ENCODE measurements at places on chromosomes 4 and X. TPM values are rescaled to one million over a fixed set of nuclear protein-coding genes. Genes with fewer than 3 reads are reported as not detected.

DNA sequence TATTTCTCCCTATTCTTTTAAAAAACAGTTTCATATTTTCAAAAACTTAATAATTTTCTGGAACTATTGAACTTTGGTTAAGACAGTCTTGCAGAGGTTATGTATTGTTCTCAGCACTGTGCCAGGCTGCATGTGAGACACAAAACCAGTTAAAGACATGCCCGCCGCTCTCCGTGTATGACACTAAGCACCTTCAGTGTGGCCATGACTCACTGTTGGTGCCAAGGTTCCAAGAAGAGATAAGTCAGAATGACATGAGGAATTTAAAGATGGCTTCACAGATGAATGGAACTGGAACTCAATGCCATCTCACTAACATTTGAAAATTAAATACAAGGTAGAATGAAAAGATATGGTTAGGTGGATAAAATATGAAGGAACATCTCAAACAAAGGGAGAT lies 525.5 kb upstream of the ZFP42 start:
- no peak for DNase-seq

- DNase-seq: no peak
These were observed 8.6 kb upstream of the HS6ST2 start for GRCh38 chrX:132967049-132967448.

The CXCL6 gene
- total RNA-seq: 0.25 TPM

DNA sequence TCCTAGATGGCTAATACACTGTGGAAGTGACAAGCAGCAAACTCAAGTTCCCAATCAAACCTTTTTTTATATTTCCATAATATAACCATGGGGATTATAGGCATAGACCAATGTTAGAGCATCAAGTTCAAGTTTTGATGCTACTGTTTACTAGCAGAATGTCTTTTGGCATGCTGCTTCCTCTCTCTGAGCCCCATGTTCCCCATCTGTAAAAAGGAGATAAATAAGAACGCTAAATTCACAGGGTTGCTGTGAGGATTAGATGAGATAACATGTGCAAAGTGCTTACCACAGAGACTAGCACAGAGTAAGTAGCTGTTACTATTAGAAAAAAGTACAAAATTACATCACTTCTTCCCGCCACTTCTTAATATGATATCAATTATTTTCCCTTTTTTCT lies 18.0 kb downstream of the MBNL3 start:
- DNase-seq: no peak

DNA sequence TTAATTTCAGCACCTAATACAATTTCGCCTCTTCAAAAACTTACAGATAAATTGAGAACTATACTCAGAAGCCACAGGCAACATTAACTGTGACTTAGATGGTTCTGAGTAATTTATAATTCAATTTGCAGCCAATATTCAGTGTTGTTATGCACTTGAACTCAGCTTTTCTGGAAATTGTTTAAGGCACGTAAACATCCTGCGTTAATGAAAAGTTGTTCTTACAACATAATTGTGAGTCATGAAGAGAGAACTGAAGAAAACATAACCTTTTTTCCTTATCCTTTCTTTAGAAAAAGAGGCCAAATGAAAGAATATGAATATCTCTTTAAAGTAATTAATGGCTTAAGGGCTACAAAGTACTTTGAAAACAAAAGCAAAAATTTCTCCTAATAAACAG lies 16.6 kb upstream of the H2AZ1 start:
- no peak for DNase-seq

GRCh38 chr4:150232029-150232428 lies 153.8 kb downstream of the DCLK2 start:
- DNase-seq: peak; percentile 90

The TCP11X2 gene
- not detected for total RNA-seq

The SHOX gene
- total RNA-seq: not detected

DNA sequence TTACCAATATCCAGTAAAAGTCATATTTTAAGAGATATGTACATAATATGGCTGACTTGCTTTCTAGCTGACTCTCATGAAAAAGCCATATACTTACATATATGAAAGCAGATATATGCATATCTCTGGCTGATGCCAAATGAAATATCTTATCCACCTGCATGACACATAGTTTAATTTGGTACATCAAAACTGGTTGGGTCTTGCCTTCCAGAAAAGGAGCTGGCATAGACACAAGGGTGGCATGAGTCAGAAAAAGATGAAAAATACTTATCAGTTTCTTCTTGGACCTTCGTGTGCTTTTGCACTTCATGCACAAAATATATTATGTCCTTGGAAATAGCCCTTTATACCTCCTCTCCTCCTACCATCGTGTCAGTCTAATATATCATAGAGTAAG lies 32.1 kb downstream of the TIGD4 start:
- no peak for DNase-seq

The CLGN gene
- total RNA-seq: 1.00 TPM

The FAM120C gene
- 11.4 TPM for total RNA-seq

GRCh38 chr4:149830823-149831222 lies 15.2 kb upstream of the IQCM start:
- no peak for DNase-seq

The FGFR3 gene
- 1.2 TPM for total RNA-seq

The CSAG3 gene
- total RNA-seq: not detected

DNA sequence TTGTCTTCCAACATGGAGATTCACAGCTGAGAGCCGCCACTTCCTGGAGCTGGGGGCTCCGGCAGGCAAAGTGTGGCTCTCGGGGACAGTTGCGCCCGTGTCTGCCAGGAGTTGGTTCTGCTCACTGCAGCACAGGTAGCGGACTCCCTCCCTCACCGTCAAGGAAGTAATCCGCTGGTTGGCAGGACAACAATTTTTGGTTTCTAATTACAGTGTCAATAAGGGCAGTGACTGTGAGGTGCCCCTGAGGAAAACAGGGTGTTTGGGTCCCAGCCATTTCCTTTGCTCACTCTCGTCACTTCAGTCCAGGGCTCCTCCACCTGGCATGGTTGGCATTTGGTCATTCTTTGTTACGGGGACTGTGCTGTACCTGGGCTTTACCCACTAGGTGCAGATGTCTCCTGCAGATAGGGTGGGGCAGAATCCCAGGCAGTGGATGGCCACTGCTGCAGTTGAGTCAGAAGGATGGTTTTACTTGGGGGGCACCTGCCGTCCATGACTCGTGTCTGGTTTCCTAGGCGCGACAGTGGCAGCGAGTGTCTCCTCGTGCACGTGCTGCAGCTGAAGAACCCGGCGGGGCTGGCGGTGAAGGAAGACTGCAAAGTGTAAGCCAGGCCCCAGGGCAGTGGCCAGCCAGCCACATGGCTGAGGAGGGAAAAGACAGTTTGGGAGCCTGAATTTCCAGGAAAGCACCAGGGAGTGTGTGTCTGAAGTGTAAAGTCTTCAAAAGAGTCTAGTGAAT lies 32.1 kb upstream of the CLCN4 start:
- no peak for DNase-seq

GRCh38 chr4:148286012-148286411 lies 156.2 kb downstream of the NR3C2 start:
- no peak for DNase-seq

- peak; percentile 21 for DNase-seq
These were observed 280.2 kb upstream of the SLC7A11 start for GRCh38 chr4:138522366-138522765.

The FAM47E gene
- total RNA-seq: 0.11 TPM

DNA sequence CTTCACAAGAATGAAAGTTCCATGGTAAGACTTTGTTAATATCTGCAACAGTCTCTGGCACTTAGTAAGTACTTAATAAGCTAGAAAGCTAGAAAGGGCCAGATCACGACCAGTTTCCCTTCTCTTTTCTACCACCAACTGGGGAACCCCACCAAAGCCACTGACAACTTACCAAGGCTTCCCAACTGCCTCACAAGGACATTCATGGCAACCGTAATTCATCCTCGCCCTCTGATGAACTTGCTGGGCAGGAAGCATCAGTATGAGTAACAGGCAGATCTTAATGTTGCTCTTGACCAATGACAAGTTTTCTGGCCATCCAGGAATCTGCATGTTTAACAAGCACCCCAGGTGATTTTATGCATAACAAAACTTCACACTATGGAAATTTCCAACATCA lies 23.2 kb upstream of the ZCCHC13 start:
- no peak for DNase-seq

GRCh38 chr4:95508421-95508820 lies 40.4 kb downstream of the UNC5C start:
- peak; percentile 60 for DNase-seq

The MAGEA9B gene
- total RNA-seq: not detected

DNA sequence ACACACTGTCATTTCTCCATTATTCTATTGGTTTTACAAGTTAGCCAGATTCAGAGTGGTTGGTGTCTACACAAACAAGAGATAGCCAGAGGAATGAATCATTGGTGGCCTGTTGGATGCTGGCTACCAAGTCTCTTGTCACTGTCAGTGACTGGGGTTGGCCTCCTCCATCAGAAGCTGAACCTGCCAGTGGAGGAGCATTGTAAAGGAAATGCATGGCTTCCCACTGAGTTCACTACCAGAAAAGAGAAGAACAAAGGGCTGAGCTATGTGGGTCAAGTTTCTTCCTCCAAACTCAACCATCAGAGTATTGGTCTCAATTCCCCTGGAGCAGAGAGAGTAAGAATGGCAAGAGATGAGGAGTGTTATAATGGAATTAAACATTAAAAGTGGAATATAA lies 26.5 kb upstream of the ANKRD50 start:
- DNase-seq: no peak

The XAGE2 gene
- not detected for total RNA-seq

- peak; percentile 78 for DNase-seq
These were observed 43.5 kb downstream of the CLDN34 start for GRCh38 chrX:10010686-10011085.

- peak; percentile 39 for DNase-seq
These were observed 436.5 kb upstream of the FTHL17 start for GRCh38 chrX:31508338-31508737.

DNA sequence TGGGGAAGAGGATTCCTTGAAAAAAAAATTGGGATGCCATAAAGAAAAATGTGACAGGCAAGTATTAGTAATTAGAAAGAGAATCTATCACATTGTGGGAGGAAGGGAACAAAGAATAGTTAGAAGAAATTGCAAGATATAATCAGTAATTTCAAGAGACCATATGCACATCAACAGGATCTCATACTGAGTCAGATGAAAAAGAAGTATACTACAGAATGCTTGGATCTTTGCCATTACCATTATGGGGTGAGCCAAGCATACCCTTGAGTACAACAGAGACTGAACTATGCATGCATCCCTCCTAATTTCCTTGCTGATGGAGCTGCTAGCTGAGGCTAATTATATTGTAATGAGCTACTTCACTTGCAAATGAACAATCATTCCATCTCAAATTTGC lies 287.6 kb downstream of the PAPSS1 start:
- DNase-seq: no peak

The DCLK2 gene
- total RNA-seq: 4.6 TPM

The CXorf65 gene
- total RNA-seq: not detected

Measured in endothelial cell of umbilical vein (primary cell).